ENCODE measurements at places on chromosomes 3 and 15. TPM values are rescaled to one million over a fixed set of nuclear protein-coding genes. Genes with fewer than 3 reads are reported as not detected.

SLC28A1 gene
- total RNA-seq: 0.06 TPM

GRCh38 chr3:48503401-48504050 lies 448 bp downstream of the SHISA5 start:
- peak overlapping the region; percentile 70 for H3K4me3 ChIP-seq
- no peaks in the 10 kb centered on the region for H3K4me1 ChIP-seq
- peak; percentile 21 for DNase-seq
- H3K36me3 ChIP-seq: no peaks in the 10 kb centered on the region

GRCh38 chr3:175342196-175342595 lies 483.1 kb downstream of the NAALADL2 start:
- no peak overlapping the region for H3K27ac ChIP-seq
- H3K4me1 ChIP-seq: no peaks in the 10 kb centered on the region
- no peaks in the 10 kb centered on the region for H3K27me3 ChIP-seq
- no peaks in the 10 kb centered on the region for H3K36me3 ChIP-seq

HRG gene
- 0.15 TPM for total RNA-seq

DNA sequence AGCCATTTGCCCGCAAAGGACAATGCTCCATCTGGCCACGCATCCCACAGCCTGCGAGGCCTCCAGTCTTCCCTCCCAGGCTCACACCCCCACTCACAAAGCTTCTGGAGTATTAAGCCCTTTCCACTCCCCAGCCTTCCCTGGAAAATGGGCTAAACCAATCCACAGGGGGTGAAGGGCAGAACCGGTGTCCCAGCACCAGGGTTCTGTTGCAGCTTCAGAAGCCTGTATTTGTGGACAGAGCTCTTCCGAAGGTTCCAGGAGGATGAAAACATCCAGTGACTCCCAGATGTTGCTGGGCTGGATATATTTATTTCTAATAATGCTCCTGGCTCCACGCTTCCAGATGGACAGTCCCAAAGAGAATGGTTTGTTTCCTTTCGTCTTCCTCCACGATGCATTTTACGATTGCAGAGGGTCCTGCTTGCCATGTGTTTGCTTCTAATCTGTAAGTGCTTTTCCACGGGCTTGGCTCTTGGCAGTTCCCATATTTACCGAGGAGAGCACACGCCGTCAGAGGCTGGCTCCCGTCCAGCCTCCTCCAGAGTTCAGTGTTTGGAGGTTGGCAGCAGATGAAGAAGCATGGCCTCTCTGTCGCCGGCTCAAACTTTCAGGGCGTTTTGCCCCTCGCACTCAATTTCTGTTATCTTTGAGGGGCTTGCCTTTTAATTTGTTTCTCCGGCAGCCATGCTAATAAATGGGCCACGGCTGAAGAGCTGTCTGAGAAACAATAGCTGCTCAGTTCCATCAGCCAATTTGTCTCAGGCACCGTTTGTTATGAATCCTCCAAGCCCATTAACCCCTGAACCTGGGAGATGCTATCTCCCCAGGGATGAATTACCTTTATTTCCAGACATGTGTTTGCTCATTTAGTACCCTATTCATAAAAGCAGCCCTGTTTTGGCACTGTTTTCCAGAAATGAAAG lies 367.9 kb upstream of the PROK2 start:
- H3K4me3 ChIP-seq: no peak overlapping the region
- H3K27ac ChIP-seq: peak overlapping the region; percentile 32
- no peaks in the 10 kb centered on the region for H3K36me3 ChIP-seq
- peak; percentile 100 for DNase-seq
- H3K4me1 ChIP-seq: peaks cover 49% of the 10 kb centered on the region

DNA sequence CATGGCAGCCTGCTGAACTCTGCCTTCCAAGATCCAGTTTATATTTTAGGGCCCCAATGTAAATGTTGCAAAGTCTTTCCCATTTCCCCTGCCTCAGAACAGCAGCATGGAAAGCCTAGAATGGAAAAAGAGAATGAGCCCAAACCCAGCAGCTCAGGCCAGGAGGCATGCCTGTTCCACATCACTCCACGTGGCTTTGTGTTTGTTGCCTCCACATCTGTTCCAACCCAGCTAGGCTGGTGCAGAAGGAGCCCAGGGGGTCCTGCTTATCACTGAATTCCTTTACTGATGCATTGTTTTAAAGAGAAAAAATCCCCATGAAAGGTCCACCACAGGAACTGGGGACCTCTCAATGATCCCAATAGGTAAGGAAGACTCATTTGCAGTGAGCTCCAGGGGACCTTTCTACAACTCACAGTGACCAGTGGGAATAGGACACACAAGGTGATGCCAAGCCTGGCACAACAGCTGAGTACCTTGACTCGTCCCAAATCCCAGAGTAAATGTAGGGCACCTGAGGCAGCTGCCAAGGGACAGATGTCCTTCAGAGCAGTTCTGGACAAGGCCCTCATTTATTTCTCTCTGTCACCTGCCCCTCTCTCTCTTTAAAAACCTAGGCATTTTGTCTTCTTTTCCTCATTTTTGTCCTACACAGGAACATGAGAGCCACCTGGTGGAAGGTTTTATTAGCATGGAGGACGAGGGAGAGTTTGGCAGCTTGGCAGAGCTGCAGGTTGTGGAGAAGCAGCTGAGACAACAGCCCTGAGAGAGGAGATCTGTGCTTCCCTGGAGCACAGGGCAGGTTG lies 41.7 kb upstream of the ADAMTS17 start:
- no peak for DNase-seq
- no peaks in the 10 kb centered on the region for H3K4me1 ChIP-seq
- H3K27ac ChIP-seq: no peak overlapping the region

DNA sequence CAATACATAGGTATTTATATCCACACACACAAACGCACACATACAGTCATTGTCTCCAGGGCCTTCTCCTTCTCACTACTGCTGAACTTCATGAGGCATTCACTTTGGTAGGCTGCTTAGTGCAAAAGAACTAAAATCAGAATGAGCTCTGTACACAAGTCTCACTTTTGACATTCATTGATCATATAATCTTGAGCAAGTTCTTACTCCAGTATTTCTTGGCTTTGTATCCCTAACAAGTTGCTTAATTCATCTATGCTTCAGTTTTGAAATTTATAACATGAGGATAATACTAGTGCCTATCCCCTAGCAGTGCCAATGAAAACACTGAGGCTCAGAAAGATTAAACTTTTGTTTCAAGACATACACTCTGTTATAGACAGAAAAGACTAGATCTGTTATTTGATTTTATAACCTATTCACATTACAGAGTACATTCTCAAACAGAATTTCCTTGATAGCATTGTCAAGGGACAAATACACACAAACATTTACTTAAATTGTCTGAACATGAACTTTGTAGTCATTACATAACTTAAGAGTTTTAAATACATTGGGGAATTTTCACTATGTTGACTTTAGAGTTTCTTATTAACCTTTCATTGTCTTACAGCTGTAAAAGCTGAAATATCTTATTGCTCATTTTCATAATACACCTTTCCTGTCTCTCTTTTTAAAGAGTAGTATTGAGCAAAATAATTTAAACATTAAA lies 55.0 kb upstream of the SI start:
- H3K36me3 ChIP-seq: no peaks in the 10 kb centered on the region
- H3K27ac ChIP-seq: no peak overlapping the region
- no peaks in the 10 kb centered on the region for H3K4me1 ChIP-seq
- DNase-seq: no peak
- no peaks in the 10 kb centered on the region for H3K27me3 ChIP-seq
- no peak overlapping the region for H3K4me3 ChIP-seq

TMCO5A gene
- total RNA-seq: not detected

STAC gene
- 3.1 TPM for total RNA-seq

DNA sequence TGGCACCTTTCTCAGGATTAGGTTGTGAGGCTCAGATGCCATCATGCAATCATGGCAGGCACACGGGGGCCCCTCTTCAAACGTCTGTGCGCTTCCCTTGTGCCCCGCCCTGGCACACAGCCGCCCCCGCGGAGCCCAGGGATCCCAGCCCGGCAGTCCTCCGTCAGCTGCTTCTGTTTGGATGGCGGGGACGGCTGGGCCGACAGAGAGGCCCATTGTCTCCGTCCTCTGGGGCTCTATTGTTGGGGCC lies 849 bp upstream of the HDAC11 start:
- H3K4me1 ChIP-seq: peaks cover 7% of the 10 kb centered on the region
- DNase-seq: no peak
- no peaks in the 10 kb centered on the region for H3K27me3 ChIP-seq
- no peaks in the 10 kb centered on the region for H3K36me3 ChIP-seq

DNA sequence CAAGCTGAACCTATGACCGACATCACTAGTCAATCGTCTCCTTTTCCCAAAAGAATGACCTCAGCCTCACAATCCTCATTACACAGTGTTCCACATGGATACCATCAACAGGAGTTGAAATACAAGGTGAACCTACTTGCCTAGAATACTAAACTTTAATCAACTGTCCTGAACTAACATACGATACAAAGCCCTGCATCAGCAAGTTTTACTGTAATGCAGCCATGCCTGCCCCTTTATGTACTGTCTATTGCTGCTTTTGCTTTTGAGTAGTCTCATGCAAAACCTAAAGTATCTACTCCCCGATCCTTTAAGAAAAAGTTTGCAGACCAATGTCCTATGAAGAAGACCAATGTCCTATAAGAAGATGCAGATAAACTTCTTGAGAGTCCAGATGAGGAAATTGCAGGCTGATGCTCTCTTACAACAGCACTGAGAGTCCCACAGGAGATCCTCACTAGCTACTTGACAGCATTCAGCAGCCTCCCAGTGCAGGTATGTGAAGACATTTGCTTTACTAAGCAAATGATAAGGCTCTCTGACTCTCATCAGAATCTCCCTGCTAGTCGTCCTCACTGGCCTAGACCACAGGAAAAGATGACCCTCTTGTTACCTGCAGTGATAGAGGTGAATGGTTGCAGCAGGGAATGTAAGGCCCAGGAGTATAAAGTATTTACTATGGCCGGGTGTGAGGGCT lies 23.6 kb downstream of the SUCLG2 start:
- no peaks in the 10 kb centered on the region for H3K4me1 ChIP-seq
- DNase-seq: no peak
- no peaks in the 10 kb centered on the region for H3K27me3 ChIP-seq
- no peak overlapping the region for H3K27ac ChIP-seq

COL7A1 gene
- 18.7 TPM for total RNA-seq

- no peak overlapping the region for H3K4me3 ChIP-seq
- no peak for DNase-seq
- H3K27ac ChIP-seq: no peak overlapping the region
- H3K4me1 ChIP-seq: no peaks in the 10 kb centered on the region
These were observed 895.0 kb downstream of the TBL1XR1 start for GRCh38 chr3:176302271-176302670.

FSD2 gene
- total RNA-seq: 0.06 TPM

ROPN1 gene
- total RNA-seq: not detected

- no peak for DNase-seq
- H3K4me1 ChIP-seq: peaks cover 3% of the 10 kb centered on the region
- no peaks in the 10 kb centered on the region for H3K36me3 ChIP-seq
- no peaks in the 10 kb centered on the region for H3K27me3 ChIP-seq
- H3K4me3 ChIP-seq: no peak overlapping the region
These were observed 55.1 kb upstream of the ATOSA start for GRCh38 chr15:52734329-52734728.

DNA sequence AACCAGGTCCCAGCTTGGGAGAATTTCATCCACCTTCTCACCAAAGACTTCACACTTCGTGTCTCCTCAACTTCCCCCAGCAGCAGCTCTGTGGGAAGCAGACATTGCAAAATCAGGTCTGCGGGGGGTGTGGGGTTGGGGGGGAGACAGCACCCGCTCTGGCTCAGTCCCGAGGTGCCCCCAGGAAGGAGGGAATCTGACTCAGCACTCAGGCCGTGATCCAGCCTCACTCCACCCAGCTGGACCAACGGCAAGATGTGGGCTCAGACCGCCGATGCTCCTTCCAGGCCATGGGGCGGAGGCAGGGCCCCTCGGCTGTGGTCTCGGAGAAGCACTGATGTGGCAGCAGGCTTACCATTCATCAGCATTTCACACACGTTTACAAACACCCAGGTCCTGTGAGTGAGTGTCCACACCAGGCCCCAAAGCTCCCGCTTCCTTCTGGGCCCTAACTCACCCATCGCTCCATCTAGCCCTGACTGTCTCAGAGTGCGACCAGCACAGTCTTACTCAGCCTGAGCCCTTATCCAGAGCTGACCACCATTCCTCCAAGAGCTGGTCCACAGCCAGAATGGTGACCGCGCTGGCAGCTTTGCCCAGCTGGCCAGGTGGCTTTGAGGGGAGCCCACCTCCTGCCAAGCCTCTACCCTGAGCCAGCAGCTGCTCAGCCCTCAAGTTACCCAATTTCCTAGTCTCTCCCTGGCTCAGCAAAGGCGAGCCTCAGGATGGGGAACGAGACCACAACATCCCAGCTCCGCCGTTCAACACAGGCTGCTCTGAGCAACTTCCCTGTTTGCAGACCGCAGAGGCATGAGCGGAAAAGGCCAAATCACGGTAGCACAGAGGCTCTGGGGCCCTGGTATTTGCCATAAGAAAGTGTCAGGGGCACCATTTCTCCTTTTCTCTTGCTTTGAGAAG lies 3.3 kb downstream of the STAB1 start:
- H3K4me3 ChIP-seq: no peak overlapping the region
- no peak overlapping the region for H3K27ac ChIP-seq
- no peaks in the 10 kb centered on the region for H3K4me1 ChIP-seq
- H3K27me3 ChIP-seq: no peaks in the 10 kb centered on the region

DNA sequence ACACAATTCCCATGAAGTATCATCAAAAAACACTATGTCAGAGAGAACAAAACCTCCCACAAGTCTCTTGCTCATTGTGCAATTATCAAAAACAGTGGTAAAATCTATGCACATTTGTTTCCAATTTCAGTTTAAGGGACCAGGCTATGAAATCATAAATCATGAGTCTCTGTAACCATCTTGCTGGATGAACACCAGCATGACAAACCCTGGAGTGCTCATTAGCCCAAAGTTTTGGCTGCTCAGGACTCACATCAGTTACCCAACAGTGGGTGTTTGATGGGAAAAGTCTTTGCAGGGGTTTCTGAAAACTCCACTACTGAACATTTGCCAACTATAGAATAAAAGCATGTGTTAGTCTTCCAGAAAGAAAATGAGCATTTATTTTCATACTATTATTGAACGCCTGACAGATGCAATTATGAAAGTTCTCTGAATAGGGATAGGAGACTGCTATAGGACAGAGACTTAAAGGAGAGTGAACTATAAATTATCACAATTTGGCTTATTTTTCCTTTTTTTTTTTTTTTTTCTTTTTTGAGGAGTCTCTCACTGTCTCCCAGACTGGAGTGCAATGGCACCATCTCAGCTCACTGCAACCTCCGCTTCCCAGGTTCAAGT lies 240.8 kb upstream of the KCNMB2 start:
- no peak overlapping the region for H3K4me3 ChIP-seq
- H3K27ac ChIP-seq: no peak overlapping the region
- peak; percentile 57 for DNase-seq
- H3K4me1 ChIP-seq: no peaks in the 10 kb centered on the region

GRCh38 chr15:93154666-93155065 lies 65.7 kb upstream of the RGMA start:
- H3K4me3 ChIP-seq: no peak overlapping the region
- H3K27me3 ChIP-seq: no peaks in the 10 kb centered on the region
- no peaks in the 10 kb centered on the region for H3K36me3 ChIP-seq
- no peaks in the 10 kb centered on the region for H3K4me1 ChIP-seq
